ENCODE measurements at places on chromosomes 1 and 21.

DNA sequence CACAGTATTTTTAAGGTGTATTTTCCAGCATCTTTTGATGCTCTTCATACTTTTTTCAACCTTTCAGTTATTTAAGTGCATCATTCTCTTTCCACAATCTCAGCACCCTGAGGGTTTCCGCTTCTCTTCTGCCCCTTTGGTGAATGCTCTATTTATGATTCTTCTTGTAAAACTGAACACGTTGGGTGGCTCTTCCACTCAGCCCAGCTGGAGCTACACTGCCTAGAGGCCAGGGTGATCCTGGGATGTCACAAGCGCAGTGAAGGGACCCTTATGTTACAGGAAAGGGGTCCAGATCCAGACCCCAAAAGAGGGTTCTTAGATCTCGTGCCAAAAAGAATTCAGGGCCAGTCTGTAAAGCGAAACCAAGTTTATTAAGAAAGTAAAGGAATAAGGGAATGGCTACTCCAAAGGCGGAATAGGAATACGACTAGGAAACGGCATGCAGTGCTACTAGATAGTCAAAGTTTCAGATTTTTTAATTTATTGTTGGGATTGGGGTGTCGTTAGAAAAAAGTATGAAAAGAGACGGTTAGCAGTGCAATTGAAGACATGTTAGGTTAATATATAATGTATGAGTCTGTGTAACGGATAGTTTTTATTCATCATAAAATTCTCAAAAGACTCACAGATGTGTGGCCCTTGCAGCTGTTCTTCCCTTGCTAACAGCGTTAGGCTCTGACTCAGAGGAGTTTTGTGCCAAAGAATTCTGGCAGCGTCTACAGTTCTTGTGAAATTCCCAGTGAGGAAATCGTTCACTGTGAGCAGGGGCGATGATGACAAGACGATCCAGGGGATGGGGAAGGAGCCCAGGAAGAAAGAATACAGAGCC lies 14.4 kb upstream of the ERVH48-1 start:
- no peak for DNase-seq

GRCh38 chr1:37537378-37537777 lies 16.7 kb downstream of the SNIP1 start:
- DNase-seq: no peak

DNA sequence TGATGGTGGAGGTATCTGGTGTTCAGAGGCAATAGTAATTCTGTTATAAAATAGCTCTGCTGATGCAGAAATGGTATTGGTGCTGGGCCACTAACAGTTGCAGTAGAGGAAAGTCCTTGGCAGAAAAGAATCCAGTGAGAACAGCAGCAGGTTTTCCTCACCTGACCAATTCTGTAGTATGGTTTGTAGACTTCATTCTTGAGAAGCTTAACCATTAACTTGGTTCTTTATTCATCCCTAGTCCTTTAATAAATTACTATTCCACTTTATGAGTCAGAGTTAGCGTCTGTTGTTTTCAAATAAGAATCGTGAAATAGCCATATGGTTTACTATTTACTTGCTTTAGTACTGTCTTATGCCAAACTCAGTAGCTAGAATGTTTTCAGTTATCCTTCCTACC lies 128.5 kb upstream of the SERTAD4 start:
- DNase-seq: no peak

DNA sequence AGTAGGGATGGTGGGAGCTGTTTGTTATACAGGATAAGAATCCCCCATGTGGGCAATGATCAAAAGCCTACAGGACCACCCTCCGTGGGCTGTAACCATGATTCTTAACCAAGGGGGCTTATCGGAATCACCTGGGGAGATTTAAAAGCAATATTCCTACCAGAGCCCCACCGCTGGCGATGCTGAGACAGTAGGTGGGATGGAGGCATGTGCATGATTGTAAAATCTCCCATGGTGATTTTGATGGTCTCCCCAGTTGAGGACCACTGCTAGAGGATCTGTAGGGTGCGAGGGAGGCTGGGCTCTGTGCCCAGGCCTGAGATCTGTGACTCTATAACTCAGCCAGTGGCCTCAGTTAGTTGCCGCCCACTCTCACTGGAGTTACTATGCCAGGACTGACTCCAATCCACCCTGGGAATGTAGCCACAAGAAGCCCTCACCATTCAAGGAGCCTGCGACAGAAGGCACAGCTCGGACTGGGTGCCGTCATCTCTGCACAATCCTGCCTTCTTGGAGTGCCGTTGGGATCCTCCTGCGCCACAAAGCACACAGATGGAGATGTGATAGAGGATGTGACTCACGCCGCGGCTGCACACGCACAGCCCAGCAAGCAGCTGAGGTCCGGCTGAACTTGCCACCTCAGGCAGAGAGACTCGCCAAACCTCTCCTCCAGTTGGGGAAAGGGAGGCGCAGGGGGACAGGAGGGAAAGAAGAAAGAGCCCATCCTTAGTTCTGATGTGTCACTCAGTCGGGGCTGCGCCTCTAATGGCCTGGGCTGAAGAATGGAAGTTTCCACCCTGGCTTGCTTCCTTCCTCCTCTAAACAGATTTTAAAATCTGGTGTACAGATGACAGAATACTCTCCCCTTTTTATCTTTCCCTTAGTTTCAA lies 26.5 kb downstream of the AKNAD1 start:
- DNase-seq: no peak

DNA sequence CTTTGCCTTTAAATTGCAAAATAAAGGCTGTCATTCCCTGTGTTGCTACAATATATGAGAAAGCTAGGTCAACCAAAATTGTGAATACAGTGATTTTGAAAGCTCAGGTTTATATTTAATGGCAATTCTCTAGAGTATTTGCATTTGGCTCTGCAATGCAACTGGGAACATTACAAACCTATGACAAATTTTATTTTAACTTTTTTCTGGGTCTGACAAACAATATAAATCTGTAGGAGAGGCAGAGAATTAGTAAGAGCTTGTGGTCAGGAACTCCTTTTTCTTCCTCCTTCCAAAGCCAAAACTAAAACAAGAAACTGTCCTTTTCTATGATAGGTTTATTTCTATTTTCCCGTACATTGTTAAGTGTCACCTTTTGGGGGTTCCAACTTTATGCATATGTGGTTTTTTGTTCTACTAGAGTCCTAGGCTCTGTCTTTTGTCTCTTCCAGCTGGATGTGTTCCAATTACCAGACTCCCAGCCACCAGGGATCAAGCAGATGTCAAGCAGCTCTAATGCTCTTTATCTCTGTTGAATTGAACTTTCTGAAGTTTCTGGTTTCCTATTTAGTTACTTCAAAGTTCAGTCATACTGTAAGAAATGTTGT lies 106.9 kb downstream of the ASH1L start:
- DNase-seq: no peak

GRCh38 chr1:183688341-183689060 lies 35.4 kb upstream of the APOBEC4 start:
- DNase-seq: no peak

GRCh38 chr21:35394634-35395369 lies 345.7 kb upstream of the RUNX1 start:
- no peak for DNase-seq

DNA sequence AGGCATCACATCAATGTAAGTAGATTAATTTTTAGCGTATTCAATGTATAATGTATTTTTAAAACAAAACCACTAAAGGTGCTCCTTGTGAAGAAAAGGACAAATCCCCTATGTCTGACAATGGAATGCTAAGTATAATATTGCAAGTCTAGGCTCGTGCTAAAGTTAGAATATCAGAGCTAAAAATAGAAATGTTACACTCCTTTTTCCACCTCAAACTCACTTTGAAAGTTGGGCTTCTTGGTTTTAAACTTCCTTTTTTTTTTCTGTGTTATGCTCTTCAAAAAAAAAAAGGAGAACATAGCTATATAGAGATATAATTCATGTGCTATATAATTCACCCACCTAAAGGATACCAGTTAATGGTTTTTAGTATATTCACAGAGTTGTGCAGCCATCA lies 3.6 kb upstream of the SERBP1 start:
- no peak for DNase-seq

DNA sequence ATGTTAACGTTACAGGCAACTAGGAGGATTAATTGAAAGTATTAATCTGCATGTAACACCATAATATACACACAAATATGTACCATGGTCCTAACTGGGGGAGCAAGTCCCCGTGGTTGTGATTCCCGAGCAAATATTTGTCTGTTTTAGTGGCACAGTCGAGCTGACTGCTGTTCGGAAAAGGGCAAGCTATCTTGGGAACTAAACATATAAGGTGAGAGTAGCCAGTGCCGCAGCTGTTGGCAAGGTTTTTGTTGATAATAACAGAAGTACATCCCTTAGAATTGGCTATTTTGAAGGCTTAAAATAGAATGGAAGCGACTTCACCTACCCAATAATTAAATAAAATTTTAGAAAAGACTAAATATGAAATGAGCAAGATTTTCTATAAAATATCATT lies 45.5 kb downstream of the UCHL5 start:
- no peak for DNase-seq

DNA sequence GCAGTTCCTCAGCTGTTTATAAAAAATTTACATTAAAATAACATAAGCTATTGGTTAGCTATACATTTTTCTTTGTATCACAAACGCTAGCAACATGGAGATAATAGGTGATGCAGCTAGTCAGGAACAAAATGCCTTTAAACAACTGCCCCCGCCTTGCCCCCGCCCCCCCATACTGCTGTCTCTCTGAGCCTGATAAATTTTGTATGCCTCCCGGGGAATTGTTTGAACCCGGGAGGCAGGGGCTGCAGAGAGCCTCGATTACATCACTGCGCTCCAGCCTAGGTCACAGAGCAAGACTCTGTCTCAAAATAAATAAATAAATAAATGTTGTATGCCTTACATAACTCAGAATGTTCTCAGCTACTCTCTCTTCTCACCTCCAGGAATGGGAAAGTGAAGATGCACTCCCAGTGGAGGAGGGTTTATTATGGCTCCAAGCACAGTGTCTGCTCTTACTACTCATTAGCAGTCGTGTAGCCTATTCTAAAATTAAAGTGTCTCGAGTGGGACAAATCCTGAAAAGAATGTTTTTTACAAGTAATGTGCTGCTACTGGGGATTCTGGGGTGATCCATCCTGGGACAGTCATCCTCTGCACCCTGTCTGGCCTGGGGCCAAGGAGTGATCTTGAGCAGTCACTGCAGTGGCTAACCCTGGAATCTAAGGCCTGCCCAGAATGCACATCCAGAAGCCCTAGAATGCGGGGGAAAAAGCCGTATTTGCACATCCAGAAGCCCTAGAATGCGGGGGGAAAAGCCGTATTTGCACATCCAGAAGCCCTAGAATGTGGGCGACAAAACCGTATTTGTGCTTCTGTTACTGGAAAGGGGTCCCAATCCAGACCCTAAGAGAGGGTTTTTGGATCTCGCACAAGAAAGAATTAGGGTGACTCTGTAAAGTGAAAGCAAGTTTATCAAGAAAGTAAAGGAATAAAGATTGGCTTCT lies 39.4 kb upstream of the ZNF496 start:
- DNase-seq: no peak

- DNase-seq: no peak
These were observed 143.6 kb downstream of the CNIH3 start for GRCh38 chr1:224759681-224760091.

GRCh38 chr1:230563591-230563990 lies 78.7 kb upstream of the COG2 start:
- no peak for DNase-seq

- no peak for DNase-seq
These were observed 97.8 kb upstream of the CSF3R start for GRCh38 chr1:36580524-36580923.

DNA sequence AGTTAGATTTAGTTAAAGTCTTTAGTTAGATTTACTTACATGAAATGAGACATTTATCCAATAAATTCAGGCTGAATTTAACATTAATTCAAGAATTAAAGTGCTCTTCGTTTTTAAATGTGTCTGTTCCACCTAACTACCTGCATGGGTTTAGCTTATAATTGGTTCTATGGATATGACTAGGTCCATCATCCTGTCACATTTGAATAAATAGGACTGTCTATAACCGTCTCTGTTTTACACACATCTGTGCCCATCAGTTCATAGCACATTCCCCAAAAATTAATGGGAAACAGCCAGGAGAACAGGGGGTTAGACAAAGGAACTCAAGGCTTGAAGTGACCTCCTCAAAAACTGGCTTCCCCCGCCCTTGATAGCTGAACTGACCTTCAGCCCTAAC lies 219.6 kb downstream of the MRPL39 start:
- no peak for DNase-seq

DNA sequence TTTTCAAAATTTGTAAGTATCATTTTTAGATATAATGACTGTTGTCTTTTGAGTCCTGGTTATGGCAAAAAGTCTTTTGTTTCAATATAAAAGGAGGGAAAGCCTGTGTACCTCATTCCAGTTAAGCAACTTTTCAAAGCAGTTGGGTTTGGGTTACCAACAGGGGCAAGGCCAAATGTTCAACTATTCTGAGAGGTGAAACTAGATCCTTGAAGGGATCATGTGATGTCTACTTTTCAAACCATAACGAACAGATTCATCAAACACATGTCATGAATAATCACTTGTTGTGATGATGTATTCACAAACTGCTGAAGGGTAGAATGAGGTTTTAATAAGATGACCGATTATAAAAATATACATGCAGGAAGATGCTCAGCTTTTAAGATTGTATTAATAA lies 171.3 kb downstream of the HHAT start:
- DNase-seq: no peak

- no peak for DNase-seq
These were observed 41.0 kb upstream of the LIN9 start for GRCh38 chr1:226349801-226350518.

DNA sequence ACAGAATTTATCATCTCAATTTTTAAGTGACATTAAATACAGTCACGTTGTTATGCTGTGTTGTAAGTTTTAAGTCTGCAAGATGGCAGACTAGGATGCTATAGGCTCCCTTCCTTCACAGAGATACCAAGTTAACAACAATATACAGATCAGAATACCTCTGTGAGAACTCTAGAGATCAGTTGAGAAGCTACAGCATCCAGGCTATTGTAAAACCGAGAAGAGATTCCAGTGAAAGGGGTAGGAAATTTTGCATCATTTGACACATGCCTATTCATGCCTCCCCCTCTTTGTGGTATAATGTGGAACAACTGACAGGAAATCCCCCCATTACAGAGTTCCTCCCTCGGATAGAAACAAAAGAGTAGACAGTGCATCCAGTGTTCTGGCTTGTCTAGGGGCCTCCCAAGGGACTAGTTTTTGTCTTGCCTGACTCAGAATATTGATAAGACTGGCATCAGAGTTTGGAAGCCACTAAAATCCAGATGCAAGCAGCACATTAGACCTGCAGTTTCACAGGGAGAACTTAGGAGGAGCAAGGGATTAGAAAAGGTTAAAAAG lies 80.6 kb downstream of the LBR start:
- DNase-seq: no peak

- DNase-seq: no peak
These were observed 35.5 kb upstream of the NPL start for GRCh38 chr1:182754087-182754486.

- no peak for DNase-seq
These were observed 129.6 kb downstream of the ZNF648 start for GRCh38 chr1:181931873-181932272.

All from stimulated activated CD4-positive, alpha-beta T cell treated with anti-CD3 and anti-CD28 coated beads, Interleukin-12 subunit alpha, Interleukin-12 subunit beta, amount 100 ng/mL, for 4 hours (primary cell).